ENCODE measurements at places on chromosomes 7 and 10.

DNA sequence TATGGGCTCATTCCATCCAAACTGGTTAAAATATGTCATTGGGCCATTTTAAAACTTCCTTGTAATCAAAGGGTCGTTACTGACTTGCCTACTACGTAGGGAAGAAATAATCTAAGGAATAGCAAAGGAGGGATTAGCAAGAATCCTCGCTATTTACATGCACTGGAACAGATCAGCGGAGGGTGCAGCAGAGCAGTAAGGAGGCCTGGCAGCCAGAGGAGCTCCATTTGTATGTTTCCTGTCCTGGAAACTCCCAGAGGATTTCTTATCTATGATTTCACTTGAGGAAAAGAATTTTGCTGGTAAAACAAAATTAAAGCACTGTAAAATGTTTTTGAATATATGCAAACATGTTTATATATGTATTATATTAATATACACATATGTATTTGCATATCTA, 107.3 kb downstream of the TPK1 start:
- no peak for ATAC-seq

DNA sequence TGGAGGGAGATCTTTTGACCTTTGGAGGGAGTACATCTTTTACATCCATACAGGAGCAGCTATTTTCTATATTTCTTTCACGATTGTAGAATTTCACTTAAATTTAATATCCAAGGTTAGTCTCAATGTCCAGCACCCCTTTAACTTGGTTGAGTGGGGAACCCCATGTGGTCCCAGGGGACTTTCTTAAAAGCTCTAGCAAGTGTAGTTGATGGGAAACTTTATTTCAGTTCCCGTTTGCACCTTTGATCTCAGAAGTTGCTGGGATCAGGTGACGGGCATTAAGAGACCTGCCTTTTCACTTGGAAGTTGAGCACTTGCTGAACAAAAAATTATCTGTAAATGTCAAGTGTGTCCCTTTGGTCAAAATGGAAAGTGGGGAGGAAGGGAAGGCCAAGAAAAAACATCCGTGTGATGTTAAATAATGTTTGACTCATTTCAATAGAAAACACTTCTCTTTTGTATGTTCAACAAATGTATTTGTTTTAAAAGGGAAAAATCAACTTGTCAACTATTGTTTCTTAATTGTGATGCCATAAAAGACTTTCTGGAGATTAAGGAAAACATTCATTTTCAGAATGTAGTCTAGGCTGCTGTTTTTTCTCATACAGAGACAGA, 370.1 kb upstream of the GALNT17 start:
- no peak for ATAC-seq

GRCh38 chr7:156545979-156546378, 94.6 kb upstream of the RNF32 start:
- no peak for ATAC-seq

DNA sequence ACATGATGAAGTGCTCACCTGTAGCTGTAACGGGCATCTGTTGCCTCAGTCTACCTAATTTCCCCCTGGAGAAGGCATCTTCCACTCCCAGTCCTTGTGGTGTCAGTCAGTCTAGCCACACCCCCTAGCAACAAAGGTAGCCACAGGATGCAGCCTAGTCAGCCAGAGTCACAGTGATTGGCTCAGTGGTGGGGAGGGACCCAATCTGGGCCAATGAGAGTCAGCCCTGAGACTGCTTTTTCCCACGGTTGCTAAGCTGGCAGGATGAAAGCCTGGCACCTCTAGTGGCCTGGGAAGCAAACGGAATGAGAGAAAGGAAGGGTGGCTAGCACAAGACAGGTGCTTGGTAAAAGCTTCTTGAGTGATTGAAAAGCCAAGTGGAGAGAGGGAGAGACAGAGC, 118.6 kb downstream of the SH3PXD2A start:
- 0 out of 3 replicates have a peak, but pooled peaks have one; percentile 5 for ATAC-seq

DNA sequence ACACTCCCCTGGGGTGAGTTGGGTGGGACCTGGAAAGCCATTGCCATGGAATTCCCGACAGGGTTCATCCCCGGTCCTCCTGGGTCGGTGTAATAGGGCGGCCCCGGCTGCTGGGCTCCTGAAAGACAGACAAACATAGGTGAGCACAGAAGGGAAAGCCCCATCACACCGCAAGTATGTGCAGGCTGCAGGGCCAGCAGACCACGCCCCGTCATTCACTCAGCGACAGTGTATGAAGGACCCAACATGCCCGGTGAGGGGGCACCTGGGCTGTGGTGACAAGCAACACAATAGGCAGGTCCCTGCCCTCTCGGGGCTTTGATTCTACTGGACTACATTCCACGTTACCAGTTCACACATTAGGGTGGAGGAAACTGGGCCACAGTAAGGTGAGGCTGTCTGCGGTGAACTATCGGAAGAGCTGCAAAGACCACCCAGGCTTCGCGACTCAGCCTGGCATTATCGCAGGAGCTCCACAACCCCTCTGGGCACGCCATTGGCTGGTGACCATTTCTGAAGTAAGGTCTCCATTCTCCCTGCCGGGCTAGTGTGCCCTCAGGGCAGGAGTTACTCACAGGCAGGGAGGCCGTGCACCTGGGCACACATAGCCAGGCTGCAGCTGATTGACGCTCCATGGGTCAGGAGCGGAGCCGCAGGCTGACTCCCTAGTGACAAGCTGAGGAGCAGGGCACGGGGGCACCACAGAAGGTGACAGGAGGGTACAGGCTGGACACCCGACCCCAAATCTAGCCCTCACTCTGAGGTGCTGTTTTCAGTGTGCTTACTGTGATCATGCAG, 99.2 kb downstream of the VOPP1 start:
- ATAC-seq, result no peak

DNA sequence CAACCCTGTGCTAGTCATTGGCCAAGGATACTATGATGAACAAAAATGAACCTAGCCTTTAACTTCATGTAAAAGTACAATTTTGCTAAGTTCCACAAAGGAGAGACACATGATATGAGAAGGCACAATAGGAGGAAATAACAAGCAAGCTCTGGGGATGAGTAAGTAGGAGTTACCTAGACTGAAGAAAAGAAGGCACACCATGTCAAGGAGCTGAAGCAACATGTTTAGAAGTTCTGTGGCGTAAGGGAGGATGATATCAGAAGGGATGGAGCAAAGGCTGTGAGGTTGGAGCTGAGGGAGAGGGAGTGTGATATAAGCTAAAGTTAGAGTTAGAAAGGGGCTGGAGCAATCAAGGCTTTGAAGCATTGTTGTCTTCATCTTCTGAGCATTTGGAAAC, 25.6 kb downstream of the KIFBP start:
- no peak for ATAC-seq
